ENCODE measurements at places on chromosomes 3 and 15. TPM values are rescaled to one million over a fixed set of nuclear protein-coding genes. Genes with fewer than 3 reads are reported as not detected.
A peak's percentile ranks its signal among the peaks of the same experiment; 100 is the strongest.

DNA sequence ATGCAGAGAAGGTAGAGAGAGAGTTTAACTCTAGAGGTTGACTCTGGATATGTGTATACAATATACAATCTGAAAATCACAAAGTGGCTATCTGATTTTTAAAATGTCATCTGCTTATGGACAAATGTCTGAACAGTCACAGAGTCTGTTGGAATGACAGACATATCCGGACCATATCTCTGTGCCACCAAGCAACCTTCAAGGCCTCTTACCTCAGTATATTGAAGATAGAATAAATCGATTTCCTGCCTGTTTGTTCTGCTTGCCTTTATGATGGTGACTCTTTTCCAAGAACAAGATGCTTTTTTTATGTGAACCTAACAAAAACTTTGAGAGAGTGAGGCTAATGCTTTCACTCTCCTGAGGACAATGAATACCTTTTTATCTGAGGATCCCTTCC is 151.1 kb downstream of the RBPMS2 start:
- no peak for DNase-seq

- DNase-seq, result no peak
Measured at GRCh38 chr15:70048198-70048565, 49.5 kb downstream of the TLE3 start.

The STAG1 gene
- total RNA-seq, result 37.6 TPM

DNA sequence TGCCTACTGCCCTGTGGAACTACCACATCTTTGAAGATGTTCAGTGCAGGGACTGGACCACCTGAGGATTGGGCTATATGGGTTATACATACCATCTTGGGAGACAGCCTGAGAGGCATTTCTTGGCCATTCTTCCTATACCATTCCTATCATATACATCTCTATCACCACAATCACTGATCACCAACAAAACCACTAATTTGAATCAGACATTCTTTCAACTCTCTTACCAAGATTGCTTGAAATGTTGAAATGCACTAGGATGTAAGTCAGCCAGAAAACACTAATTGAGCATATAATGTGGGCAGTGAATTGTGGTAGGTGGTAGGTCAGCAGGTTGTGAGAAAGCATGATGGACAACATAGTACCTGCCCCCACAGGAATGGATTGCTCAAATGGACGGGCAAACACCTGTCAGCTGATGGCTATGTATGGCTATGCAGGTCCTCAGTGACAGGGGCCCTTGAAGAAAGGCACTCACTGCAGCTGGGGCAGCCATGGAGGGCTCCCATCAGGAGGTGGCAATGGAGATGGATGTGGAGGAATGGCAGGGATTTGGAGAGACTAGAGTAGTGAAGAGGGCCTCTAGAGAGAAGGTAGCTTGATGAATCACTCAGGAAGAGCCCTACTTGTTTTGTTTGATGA is 49.1 kb downstream of the AMOTL2 start:
- DNase-seq, result no peak

DNA sequence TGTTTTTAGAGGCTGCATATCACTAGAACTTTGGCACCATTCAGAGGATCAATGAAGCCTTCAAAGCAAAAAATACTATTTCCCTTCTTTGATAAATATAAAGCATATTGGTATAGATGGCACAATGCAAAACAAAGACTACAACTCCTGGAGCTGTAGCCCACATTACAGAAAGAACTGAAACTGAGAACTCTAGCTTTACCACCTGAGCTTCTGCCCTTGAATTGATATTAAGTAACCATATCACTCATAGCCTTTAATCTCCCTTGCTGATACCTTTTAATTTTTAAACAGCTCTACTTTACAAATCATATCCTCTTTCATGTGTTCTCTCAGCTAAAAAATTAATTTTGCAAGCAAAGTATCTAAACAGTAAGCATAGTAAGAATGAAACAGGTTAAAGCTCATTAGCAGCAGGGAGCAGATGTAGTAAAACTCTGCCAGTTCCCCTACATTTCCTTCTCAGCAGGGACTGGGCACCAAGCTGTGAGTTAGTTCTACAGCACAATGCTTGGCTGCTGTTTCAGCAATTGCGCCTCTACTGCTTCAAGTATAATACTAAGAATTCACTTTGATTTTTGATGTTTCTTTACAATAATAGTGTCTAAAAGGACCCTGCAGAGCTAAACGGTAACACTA is 97.9 kb upstream of the NANOGP8 start:
- DNase-seq, result no peak

DNA sequence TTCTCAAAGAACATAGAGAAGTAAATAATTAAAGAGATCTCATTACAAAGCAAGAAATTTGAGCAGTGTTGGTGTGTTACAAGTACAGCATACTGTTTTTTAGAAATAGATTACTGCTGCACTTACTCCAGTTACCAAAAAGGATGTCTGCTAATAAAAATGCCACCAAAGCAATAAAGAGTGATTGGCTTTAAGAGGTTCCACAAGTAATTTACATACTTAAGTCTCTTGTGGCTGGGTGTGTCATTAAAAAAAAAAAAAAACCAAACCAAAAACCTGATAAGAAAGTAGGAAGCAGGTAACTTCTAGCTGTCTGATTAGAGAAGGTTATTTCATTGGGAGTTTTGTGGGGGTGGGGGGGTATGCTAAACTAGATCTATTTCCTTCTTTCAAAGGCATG is 15.2 kb downstream of the RAB11A start:
- no peak for DNase-seq

DNA sequence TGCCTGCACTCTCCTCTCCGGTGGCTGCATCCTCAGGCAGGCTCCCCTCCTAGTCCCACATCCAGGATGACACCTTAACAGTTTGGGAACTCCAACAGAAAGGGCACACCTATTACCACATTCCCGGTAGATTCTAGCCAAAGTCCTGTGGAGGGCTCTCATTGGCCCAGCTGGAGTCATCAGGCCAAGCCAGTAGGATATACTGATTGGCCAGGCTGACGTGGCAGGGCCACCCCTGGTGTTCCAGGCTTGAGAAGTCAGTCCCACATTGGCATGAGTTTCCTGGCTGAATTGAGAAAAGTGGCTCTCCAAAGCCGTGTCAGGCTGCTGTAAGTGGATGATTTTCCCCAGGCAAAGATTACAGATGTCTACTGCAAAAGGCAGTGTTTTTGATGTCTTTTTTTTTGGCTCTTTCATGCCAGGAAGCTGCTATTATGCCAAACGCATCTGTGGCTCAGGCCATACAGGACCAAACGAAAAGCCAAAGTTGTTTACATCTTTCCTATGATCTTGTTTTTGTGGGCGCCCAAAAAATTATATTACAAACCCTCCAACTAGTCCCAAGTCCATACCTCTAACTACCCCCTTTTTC is 6.6 kb upstream of the BLM start:
- DNase-seq, result no peak

The CCNB2 gene
- 1.1 TPM for total RNA-seq

GRCh38 chr15:88375234-88375927 is 91.8 kb downstream of the MRPL46 start:
- DNase-seq, result no peak

The SERPINI2 gene
- not detected for total RNA-seq

GRCh38 chr15:92197746-92198145 is 195.9 kb upstream of the ST8SIA2 start:
- no peak for DNase-seq

GRCh38 chr3:122415762-122416654 is at the start of gene WDR5B:
Gene WDR5B (minus strand): TSS chr3:122416062. CDS start chr3:122415528, 534 bp downstream.
- peak; percentile 89 for DNase-seq

DNA sequence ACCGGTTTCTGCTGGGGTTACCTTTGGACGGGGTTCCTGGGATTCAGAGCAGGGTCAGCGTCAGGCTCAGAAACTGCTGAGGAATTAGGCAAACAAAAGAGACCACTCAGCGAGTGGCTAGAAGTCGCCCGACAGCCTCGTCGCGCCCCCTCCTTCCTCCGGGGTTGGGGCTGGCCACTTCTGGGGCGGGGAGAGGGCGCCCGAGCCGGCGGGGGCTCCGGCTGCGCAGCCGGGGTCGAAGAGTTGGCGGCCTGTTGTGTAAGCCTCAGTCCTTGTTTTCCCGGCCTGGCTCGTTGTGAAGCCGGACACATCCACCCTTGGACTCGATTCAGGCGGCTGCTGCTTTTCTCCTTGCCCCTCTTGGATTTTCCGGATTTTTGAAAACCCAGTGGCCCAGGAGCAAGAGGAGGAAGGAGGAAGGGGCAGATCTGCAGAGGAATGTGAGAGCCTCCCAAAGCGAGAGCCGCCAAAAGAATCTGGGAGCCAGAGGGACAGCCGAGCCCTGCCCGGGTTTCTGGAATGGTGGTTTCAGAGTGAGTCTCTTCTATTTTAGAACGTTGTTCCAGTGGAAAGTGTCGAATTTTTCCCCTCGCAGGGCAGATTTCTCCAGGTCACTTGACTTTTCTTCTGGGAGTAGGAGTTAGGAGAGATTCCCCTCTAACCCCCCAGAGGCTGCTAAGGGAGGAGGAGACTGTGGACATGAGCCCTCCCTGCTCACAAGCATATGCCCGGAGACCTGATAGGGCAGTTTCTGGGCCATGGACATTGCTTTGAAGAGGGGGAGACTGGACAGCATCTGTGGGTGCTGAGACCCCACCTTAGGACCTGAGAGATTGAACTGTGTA is 666 bp downstream of the SNX33 start:
- DNase-seq, result no peak

GRCh38 chr3:63864008-63864964 is 619 bp downstream of the ATXN7 start:
- DNase-seq, result no peak

The FRMD4B gene
- 61.3 TPM for total RNA-seq

DNA sequence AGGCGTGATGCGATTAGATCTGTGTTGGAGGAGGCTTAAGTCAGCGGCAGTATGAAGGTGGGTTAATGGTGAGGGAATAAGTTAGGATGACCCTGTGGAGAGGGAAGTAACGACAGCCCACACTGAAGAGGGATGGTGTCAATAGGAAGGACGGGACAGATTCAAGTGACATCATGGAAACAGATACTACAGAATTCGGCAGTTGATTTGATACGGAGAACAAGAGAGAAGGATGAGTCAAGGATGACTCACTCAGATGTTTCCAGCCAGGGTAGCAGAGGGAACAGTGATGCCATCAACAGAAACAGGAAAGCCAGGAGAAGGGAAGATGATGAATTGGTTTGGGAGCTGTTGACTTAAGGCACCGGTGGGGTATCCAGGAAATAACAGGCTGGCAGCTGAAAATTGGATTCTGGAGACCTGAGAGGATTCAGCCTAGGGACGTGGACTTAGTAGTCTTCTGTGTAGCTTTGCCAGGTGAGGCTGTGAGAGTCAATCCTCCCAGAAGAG is 38.0 kb downstream of the SHC4 start:
- no peak for DNase-seq

The ENTPD3 gene
- total RNA-seq, result 1.9 TPM

- DNase-seq, result no peak
Measured at GRCh38 chr3:106963442-106963841, 413.8 kb upstream of the CCDC54 start.

DNA sequence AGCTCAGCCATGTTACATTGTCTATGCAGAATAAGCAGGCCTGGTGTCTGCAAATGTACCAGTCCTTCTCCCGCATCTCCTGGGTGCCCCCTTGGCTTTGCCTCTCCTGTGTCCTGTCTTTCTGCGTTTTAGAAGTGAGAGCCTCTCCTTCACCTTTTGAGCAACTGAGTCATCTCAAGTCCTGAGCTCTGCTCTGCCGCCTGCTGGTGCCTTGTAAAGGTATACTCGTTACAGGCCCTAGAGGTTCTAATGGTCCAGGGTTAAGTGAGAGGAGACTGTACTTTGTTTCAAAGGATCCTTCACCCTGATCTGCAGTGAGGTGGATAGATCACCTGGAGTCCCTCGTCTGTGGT is 12.6 kb downstream of the GHRL start:
- DNase-seq, result no peak

- DNase-seq, result no peak
Measured at GRCh38 chr3:170813266-170813665, 56.7 kb downstream of the RPL22L1 start.

- no peak for DNase-seq
Measured at GRCh38 chr15:68311859-68312557, 34.5 kb downstream of the FEM1B start.

GRCh38 chr15:47773143-47773542 is 55.8 kb downstream of the SEMA6D start:
- DNase-seq, result no peak

DNA sequence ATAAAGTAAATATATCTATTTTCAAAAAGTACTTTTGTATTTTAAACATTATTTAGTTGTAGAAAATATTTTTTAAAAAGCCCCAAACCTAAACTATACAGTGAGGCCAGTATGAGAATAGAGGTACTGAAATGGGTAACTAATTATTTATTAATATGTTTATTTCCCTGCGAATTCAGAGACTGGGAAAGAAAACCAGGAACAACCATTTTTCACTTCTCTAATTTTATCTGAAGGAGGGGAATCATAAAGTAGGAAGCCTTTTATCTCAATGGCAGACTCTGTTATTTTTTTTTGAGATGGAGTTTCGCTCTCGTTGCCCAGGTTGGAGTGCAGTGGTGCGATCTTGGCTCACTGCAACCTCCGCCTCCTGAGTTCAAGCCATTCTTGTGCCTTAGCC is 63.6 kb upstream of the TRAK1 start:
- no peak for DNase-seq

- no peak for DNase-seq
Measured at GRCh38 chr3:143750841-143751240, 97.4 kb downstream of the SLC9A9 start.

GRCh38 chr3:176971613-176972174 is 225.6 kb downstream of the TBL1XR1 start:
- no peak for DNase-seq

- no peak for DNase-seq
Measured at GRCh38 chr15:50825946-50826345, 60.4 kb upstream of the SPPL2A start.

GRCh38 chr3:168648321-168648720 is 552.6 kb upstream of the GOLIM4 start:
- DNase-seq, result no peak

DNA sequence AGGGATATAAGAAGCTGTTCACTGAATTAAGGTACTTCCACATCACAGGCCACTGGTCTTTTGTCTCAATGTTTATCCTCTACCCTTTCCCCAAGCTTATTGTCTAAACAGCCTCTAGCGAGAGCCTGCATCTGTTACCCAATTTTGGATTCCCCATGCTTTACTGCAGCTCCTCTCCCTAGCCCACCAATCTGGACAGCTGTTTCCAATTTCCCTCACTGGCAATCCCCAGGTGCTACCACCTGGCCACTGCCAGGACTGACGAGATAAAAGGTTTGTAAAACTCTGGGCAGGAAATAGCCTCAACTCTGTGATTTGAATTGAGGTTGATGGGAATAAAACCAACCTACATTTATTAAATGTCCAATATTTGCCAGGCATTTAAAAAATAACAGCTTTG is 58.0 kb upstream of the TEX9 start:
- no peak for DNase-seq

The UROC1 gene
- total RNA-seq, result not detected

GRCh38 chr15:70385052-70385451 is 287.3 kb upstream of the TLE3 start:
- no peak for DNase-seq

- no peak for DNase-seq
Measured at GRCh38 chr3:43256714-43257461, 29.5 kb upstream of the SNRK start.

The SLC9C1 gene
- 1.4 TPM for total RNA-seq

GRCh38 chr3:24614359-24614758 is 119.7 kb upstream of the THRB start:
- no peak for DNase-seq
